ENCODE measurements at places on chromosomes 7 and 10. TPM values are rescaled to one million over a fixed set of nuclear protein-coding genes. Genes with fewer than 3 reads are reported as not detected.
A peak's percentile ranks its signal among the peaks of the same experiment; 100 is the strongest.

GRCh38 chr10:114930320-114930719, 7.7 kb upstream of the TRUB1 start:
- H3K27me3 ChIP-seq = no peaks in the 10 kb centered on the region
- no peak overlapping the region for H3K27ac ChIP-seq
- no peak overlapping the region for H3K4me3 ChIP-seq
- H3K4me1 ChIP-seq = peaks cover 7% of the 10 kb centered on the region

GRCh38 chr7:127828843-127829500, 177.0 kb downstream of the SND1 start:
- no peak overlapping the region for H3K27ac ChIP-seq
- H3K36me3 ChIP-seq = no peaks in the 10 kb centered on the region
- DNase-seq = no peak

- DNase-seq = no peak
- no peaks in the 10 kb centered on the region for H3K27me3 ChIP-seq
- no peaks in the 10 kb centered on the region for H3K4me1 ChIP-seq
- no peak overlapping the region for H3K4me3 ChIP-seq
- no peaks in the 10 kb centered on the region for H3K36me3 ChIP-seq
These were observed 965.1 kb downstream of the CCSER2 start for GRCh38 chr10:85293483-85293882.

DNA sequence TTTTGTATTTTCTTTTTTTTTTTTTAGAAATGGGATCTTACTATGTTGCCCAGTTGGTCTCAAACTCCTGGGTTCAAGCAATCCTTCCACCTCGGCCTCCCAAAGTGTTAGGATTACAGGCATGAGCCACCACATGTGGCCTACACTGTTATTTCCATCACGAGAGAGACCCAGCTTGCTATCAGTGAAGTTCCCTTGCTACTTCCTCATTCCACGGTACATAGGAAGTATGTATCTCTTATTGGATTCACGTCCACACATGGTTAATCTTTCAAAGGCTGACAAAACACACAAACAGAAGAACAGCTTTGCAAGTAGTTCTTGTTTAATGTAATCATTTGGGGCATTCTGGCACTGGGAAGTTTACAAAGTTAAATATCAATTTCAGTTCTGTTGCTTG, 50.9 kb downstream of the DCLRE1A start:
- H3K27me3 ChIP-seq = no peaks in the 10 kb centered on the region
- no peak overlapping the region for H3K27ac ChIP-seq
- no peak overlapping the region for H3K4me3 ChIP-seq
- no peaks in the 10 kb centered on the region for H3K36me3 ChIP-seq
- no peak for DNase-seq

- H3K27me3 ChIP-seq = no peaks in the 10 kb centered on the region
- H3K4me1 ChIP-seq = no peaks in the 10 kb centered on the region
- H3K36me3 ChIP-seq = no peaks in the 10 kb centered on the region
- DNase-seq = no peak
These were observed 494.3 kb upstream of the AUTS2 start for GRCh38 chr7:69104023-69104422.

- H3K27me3 ChIP-seq = no peaks in the 10 kb centered on the region
- no peak for DNase-seq
- peak overlapping the region; percentile 47 for H3K4me3 ChIP-seq
- peaks cover 63% of the 10 kb centered on the region for H3K4me1 ChIP-seq
These were observed 5.5 kb downstream of the CREB3L2 start for GRCh38 chr7:137996386-137996851.

DNA sequence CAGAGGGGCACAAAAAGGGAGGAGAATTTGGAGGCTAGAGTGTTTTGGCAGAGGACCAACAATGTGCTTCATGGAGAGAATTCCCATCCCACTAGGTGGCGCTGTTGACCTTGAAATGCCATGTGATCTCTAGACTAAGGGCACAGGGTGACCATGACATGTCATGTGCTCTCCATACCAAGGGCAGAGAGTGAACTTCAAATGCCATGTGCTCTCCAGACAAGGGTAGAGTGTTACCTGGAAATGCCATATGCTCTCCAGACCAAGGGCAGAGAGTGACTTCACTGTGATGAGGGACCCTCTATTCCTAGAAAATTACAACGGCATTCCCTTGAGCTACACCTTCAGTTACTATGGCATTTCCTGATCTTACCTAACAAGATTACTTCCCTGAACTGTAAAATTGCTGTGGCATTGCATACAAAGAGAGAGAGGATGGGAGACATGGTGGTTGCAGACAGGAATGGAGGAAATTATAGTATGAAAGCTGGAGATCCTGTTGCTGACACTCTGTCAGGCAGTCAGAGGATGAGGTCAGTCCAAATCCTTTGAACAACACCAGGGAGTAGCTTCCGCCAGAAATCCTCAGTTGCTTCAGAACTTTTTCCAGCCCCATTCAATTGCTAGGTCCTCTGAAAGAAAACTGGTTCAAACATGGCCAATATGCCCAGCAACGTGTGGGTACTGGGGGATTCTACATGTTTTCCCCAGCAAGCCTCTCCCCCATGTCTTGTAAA, 60.9 kb upstream of the ACSM6 start:
- DNase-seq = peak; percentile 14
- no peaks in the 10 kb centered on the region for H3K4me1 ChIP-seq
- no peak overlapping the region for H3K4me3 ChIP-seq
- no peaks in the 10 kb centered on the region for H3K27me3 ChIP-seq

DNA sequence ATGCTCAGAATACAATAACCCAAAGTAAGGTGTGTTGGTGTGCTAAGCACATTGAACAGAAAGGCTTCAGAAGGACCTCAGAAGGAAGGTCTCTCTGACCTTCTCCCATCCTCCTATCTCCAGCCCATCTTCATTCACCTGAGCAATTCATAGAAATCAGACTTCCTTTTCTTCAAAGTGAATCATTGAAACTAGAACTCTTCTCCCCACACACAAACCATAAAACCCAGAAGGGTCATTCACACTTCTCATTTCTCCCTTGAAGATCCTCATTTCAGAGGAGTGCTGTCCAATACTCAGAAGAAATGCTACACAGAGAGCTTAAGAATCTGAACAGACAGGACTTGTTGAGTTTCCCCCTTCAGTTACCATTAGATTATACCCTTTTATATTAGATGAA, 89.5 kb downstream of the VWDE start:
- DNase-seq = no peak
- no peak overlapping the region for H3K27ac ChIP-seq
- H3K36me3 ChIP-seq = no peaks in the 10 kb centered on the region
- H3K4me3 ChIP-seq = no peak overlapping the region
- H3K27me3 ChIP-seq = no peaks in the 10 kb centered on the region
- no peaks in the 10 kb centered on the region for H3K4me1 ChIP-seq

DNA sequence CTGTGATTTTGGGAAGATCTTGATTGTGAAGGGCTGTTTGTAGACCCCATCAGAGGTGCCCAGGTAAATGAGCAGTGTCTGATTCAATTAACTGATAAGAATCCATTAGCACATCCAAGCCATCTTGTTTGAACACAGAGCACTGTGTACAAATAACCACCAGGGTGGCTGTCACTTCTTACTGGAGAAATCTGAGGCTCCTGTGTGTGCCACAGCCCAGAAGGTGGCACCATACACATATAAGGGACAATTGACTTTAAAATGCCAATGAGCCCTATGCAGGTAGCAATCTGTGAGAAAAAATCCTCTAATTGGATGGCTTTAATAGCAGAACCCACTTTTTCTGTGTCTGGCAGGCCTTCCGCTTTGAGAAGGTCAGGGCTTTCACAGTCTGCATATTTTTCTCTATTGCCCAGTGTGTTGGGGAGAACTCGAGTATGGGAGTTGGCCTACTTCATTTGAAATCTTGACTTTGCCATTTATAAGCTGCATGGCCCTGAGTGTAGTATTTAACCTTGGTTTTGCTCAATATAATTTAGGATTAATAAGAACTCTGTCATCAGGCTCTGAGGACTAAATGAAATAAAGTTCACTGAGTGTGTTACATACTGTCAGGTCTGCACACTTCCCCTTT, 517.4 kb downstream of the CCSER2 start:
- H3K4me1 ChIP-seq = no peaks in the 10 kb centered on the region
- DNase-seq = no peak
- no peak overlapping the region for H3K4me3 ChIP-seq
- H3K27ac ChIP-seq = no peak overlapping the region
- H3K36me3 ChIP-seq = no peaks in the 10 kb centered on the region

The LRRTM3 gene
- 0.14 TPM for total RNA-seq

- H3K27ac ChIP-seq = no peak overlapping the region
- H3K4me3 ChIP-seq = no peak overlapping the region
- no peaks in the 10 kb centered on the region for H3K27me3 ChIP-seq
- H3K4me1 ChIP-seq = no peaks in the 10 kb centered on the region
These were observed 36.4 kb upstream of the JCAD start for GRCh38 chr10:30095631-30096422.

DNA sequence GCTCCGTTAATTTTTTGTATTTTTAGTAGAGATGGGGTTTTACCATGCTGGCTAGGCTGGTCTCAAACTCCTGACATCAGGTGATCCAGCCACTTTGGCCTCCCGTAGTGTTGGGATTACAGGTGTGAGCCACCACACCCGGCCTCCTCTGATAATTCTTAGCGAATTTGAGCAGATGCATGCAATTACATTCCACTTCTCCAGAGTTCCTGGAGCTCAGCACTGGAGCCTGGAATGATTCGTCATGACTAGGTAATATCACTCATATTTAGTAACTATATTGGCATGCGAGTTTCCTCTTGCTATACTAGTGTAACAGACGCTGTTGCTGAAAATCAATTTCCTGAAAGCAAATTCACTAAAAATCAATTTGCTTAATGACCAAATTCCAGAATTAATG, 86.8 kb downstream of the MKX start:
- no peaks in the 10 kb centered on the region for H3K36me3 ChIP-seq
- H3K27me3 ChIP-seq = no peaks in the 10 kb centered on the region
- no peak overlapping the region for H3K27ac ChIP-seq
- no peak for DNase-seq
- no peaks in the 10 kb centered on the region for H3K4me1 ChIP-seq

- no peak overlapping the region for H3K4me3 ChIP-seq
- H3K27me3 ChIP-seq = no peaks in the 10 kb centered on the region
- H3K36me3 ChIP-seq = no peaks in the 10 kb centered on the region
- H3K4me1 ChIP-seq = no peaks in the 10 kb centered on the region
- no peak overlapping the region for H3K27ac ChIP-seq
These were observed 110.0 kb upstream of the SHH start for GRCh38 chr7:155922067-155922816.

DNA sequence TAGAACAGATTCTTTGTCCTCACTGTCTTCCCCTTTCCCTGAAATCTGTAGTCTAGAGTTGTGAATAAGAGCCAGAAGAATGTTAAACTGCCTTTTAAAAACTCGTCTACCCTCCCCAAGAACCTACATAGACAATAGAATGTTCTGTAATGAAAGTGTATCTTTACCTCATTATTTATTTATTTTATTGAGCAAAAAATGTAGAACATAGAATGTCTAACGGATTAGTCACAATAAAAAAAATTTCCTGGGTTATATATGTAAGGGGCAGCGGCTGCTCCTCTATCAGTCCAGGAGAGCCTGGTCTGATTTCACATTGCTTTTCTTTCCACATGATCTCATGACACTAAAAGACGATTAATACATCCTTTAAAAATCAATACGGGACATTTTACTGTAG, 135.7 kb downstream of the SDK1 start:
- no peaks in the 10 kb centered on the region for H3K36me3 ChIP-seq
- peaks cover 14% of the 10 kb centered on the region for H3K4me1 ChIP-seq
- H3K4me3 ChIP-seq = no peak overlapping the region
- no peaks in the 10 kb centered on the region for H3K27me3 ChIP-seq
- no peak for DNase-seq

DNA sequence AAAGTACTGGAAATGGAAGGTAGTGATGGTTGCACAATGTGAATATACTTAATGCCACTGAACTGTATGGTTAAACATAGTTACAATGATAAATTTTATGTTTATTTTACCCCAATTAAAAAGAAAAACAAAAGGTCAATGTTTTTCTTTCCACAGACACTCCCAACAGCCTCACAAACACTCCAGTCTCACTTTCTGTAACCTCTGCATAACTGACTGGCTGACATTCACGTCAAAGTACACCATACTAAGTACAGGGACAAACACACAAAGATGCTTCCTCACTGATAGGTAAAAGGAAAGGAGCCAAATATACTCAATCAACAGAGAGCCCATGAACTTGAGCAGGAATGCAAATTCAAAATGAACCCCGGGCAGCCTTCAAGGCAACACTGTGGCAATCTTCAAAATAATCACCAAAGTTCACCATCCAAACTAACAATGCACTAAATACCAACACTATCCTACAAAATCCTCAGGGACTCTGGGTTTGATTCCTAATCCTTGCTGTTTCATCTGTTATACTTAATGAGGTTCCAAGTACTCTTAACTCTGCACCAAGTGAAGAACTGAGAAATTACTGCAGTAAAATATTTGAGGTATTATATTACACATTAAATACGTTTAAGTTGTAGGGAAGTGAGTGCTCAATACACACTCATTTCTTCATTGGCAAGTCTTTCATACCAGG, 90.8 kb downstream of the ARMH3 start:
- H3K27ac ChIP-seq = no peak overlapping the region
- no peak overlapping the region for H3K4me3 ChIP-seq
- no peak for DNase-seq
- H3K36me3 ChIP-seq = peaks cover 10% of the 10 kb centered on the region
- H3K27me3 ChIP-seq = no peaks in the 10 kb centered on the region

DNA sequence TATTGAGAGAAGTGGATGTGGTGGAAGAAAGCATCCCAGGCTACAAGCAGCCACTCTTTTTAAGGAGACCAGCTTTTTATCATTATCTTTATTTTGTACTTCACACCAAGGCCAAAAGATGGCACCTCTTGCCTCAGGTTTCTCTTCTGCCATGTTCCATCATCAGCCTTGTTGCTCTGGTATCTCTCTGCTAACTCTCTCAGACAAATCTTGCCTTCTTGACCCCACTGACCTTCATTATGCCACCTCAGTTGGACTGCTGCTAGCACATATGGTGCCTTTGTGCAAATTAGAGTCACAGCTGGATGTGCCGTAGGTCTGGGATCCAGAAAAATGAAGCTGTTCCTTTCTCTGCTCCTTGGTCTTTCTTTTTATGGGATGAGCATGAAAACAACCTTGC, 47.1 kb upstream of the DYNC1I1 start:
- H3K4me1 ChIP-seq = no peaks in the 10 kb centered on the region
- no peak overlapping the region for H3K4me3 ChIP-seq
- no peaks in the 10 kb centered on the region for H3K36me3 ChIP-seq
- DNase-seq = no peak

DNA sequence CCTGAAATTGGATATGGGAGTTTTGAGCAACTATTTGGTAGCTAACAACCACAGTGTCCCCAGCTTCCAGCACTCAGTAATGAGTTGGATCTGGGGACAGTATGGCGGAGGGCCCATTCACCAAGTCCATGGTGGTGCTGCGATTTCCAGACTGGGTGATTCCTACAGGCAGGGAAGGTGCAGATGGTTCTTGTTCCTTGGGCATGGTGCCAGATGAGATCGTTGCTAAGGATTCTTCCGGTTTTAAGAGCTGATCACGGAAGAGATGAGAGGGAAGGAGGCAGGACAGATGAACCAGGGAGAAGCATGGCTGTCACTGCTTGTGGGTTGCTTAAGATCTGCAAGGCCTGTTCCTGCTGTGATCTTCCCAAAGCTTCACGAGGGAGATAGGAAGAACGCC, 380.3 kb downstream of the TCERG1L start:
- H3K27me3 ChIP-seq = no peaks in the 10 kb centered on the region
- DNase-seq = no peak
- H3K4me3 ChIP-seq = no peak overlapping the region
- no peak overlapping the region for H3K27ac ChIP-seq
- H3K36me3 ChIP-seq = no peaks in the 10 kb centered on the region
- H3K4me1 ChIP-seq = no peaks in the 10 kb centered on the region

All from thoracic aorta (tissue), 2 donors.